ENCODE measurements at places on chromosomes 5 and 9. TPM values are rescaled to one million over a fixed set of nuclear protein-coding genes. Genes with fewer than 3 reads are reported as not detected.
A peak's percentile ranks its signal among the peaks of the same experiment; 100 is the strongest.

Gene CDC42SE2
- 32.5 TPM for polyA plus RNA-seq

Gene SLC6A3
- not detected for polyA plus RNA-seq

Gene PCDHGC3
- 15.2 TPM for polyA plus RNA-seq

Gene FOXD4L6
- polyA plus RNA-seq: 0.03 TPM

Gene SARDH
- polyA plus RNA-seq: 0.03 TPM

Gene PCDHA6
- 0.04 TPM for polyA plus RNA-seq

Gene LHX2
- polyA plus RNA-seq: 0.07 TPM

DNA sequence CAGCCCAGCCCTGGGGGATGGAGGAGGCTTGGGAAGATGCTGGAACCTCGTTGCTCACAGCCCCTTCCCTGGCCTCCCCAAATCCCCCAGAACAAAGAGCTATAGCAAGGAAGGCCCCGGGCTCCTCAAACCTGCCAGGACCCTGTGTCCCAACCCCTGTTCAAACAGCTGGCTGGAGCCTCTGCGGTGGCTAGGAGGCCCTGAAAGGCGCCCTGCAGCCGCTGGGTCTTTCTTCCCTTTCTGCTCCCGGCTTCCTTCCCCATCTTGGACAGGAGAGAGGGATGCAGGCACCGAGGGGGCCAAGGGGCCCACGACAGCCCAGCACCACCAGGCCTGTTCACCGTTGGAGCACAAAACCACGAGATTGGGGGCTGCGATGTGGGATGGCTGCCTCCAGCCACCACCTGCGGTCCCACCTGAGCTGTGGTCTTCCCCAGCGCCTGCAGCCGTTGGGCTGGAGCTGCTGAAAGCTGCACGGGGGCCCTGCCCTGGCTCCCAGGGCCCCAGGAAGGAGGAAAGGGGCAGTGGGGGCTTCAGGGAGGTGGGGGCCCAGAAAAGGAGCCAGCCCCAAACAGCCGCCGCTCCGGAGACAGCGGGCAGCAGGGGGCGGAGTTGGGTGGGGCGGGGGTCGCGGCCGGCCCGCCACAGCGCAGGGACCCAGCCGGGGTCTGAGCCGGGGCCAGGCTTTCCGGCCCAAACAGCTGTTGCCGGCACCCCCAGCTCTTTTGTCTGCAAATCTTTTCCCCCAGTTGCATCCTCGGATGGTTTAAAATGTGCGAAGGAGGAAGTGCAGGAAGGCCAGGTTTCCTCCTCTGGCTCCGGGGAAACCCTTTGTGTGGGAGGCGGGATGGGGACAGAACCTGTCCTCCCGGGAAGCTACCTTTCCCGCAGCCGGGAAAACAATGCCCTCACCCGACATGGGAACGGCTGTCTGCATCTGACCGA, 16.1 kb downstream of the NOTCH1 start:
- no peak overlapping the region for H3K4me3 ChIP-seq
- peaks cover 25% of the 10 kb centered on the region for H3K36me3 ChIP-seq
- no peak overlapping the region for H3K27ac ChIP-seq
- no peak for DNase-seq
- H3K4me1 ChIP-seq: peaks cover 21% of the 10 kb centered on the region

GRCh38 chr9:137228506-137228967, 1.2 kb downstream of the RNF224 start:
- peaks cover 6% of the 10 kb centered on the region for H3K27me3 ChIP-seq
- H3K4me3 ChIP-seq: no peak overlapping the region
- no peak overlapping the region for H3K27ac ChIP-seq
- no peaks in the 10 kb centered on the region for H3K36me3 ChIP-seq
- H3K4me1 ChIP-seq: peaks cover 33% of the 10 kb centered on the region

- no peak overlapping the region for H3K27ac ChIP-seq
- no peak overlapping the region for H3K4me3 ChIP-seq
- no peak for DNase-seq
- H3K27me3 ChIP-seq: no peaks in the 10 kb centered on the region
- no peaks in the 10 kb centered on the region for H3K36me3 ChIP-seq
Measured at GRCh38 chr9:92894711-92895362, 17.0 kb upstream of the ZNF484 start.

Gene PFDN1
- 77.2 TPM for polyA plus RNA-seq

DNA sequence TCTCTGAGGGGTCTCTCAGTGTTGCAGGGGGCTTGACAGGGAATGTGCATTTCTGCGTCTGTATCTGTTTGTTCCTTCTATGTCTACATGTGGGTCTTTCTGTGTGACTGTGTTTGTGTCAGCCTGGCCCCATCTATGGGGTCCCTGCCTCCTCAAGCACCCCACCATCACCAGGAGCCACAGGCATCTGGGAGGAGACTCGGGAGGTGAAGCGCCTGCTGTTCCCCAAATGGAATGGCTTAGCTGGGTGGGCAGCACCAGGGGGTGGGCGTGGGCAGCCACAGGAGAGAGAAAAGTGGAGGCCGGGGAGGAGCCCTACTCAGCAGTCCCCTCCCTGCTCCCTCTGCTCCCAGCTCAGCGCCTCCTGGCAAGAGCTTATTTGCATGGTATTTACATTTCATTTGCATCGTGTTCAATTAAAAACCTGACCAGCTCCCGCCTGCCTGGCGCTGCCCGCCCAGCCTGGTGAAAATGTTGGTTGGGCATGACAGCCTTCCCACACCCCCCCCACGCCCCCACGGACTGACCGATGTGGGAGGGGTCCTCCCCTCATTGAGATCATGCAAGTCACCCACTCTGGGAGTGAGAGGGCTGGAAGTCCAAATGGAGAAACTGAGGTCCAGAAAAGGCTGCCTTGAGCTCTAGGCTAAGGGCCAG, 50.5 kb downstream of the CXXC5 start:
- no peak for DNase-seq
- H3K4me1 ChIP-seq: peaks cover 5% of the 10 kb centered on the region
- no peaks in the 10 kb centered on the region for H3K36me3 ChIP-seq
- no peak overlapping the region for H3K27ac ChIP-seq

DNA sequence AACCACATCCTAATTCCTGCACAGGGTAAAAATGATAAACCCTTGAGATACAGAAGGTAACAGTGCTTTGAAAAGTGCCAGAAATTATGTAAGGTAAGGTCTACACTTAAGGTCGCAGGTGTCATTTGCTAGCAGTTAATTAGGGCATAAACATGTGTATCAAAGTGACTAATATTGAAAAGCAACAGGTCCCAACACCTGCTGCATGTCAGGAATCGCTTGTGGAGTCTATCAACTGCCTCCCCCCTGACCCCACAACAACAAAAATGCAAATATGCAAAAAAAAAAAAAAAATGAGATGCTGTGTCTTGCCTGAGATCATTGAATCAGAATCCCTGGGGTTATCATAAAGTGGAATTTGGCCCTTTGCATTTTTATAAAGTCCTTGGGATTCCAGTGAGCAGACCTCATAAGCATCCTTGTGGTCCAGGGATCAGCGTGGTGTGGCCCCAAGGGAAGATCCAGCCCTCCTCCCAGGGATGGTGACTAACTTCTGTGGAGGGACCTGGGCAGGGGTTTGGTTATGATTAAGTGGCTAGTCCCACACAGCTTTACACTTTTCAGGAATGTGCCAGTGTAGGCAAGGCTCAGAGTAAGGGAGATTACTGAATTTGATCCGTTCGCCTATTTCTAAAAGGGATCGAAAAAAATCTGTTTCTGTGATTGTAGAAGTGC, 92.5 kb upstream of the TNFSF8 start:
- H3K4me1 ChIP-seq: peaks cover 17% of the 10 kb centered on the region
- no peaks in the 10 kb centered on the region for H3K27me3 ChIP-seq
- H3K4me3 ChIP-seq: no peak overlapping the region
- DNase-seq: no peak
- H3K36me3 ChIP-seq: no peaks in the 10 kb centered on the region

DNA sequence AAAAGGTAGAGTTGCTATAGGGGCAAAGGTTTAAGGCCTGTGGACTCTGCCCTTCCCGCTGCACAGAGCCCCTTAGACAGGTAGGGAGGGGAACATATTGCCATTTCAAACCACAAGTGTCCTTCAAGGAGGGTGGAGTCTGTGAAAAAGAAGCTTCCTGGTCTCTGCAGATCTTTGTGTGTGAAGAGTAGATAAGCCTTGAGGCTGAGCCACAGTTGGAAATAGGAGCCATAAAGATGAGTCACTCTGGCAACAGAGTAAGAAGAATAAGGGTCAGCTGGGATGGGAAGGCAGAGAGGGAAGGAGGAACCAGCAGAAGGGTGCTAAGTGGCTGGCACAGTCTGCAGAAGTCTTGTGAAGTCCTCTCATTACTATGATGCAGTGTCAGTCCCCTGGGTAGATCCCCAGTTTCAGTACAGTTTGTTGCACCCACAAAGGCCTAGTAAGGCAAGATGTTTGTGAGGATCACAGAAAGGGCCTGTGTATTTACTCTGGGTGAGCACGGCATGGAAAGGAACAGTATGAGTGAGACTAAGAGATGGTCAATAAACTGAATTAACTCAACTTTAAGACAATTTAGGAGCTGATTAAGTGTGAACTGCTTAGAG, 18.1 kb downstream of the GRXCR2 start:
- H3K27ac ChIP-seq: no peak overlapping the region
- peaks cover 22% of the 10 kb centered on the region for H3K4me1 ChIP-seq
- DNase-seq: peak; percentile 57
- H3K36me3 ChIP-seq: no peaks in the 10 kb centered on the region
- no peak overlapping the region for H3K4me3 ChIP-seq

Gene PCAT7
- polyA plus RNA-seq: not detected

Gene HMCN2
- polyA plus RNA-seq: not detected

Measured in keratinocyte (primary cell).